ENCODE measurements at places on chromosomes 1 and 21. TPM values are rescaled to one million over a fixed set of nuclear protein-coding genes. Genes with fewer than 3 reads are reported as not detected.

The MYOG gene
- total RNA-seq: not detected

The AGBL4 gene
- total RNA-seq: not detected

DNA sequence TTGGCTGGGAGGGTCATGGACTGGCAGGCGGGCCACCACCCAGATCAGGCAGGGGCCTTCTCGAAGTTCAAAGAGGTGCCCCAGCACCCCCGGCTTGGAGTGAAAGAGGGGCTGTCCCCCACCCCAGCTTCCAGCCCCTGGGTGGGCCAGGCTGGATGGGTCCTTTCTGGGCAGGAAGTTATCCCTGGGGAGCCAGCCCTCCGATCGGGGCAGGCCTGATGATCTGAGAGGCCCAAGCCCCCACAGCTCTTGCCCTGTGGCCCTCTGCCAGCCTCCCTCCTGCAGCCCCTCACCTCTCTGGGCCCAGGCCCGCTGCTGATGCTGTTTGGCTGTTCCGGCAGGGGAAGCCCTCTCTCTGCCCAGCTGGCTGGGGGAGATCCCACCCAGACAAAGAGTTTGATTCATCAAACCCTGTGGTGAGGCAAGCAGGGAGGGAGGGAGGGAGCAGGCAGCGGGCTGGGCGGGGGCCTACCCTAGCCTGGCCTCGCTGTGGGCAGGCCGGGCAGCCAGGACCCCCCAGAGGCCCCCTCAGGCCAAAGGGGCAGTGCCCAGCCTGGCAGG, 2.5 kb downstream of the ARHGEF19 start:
- DNase-seq: no peak

DNA sequence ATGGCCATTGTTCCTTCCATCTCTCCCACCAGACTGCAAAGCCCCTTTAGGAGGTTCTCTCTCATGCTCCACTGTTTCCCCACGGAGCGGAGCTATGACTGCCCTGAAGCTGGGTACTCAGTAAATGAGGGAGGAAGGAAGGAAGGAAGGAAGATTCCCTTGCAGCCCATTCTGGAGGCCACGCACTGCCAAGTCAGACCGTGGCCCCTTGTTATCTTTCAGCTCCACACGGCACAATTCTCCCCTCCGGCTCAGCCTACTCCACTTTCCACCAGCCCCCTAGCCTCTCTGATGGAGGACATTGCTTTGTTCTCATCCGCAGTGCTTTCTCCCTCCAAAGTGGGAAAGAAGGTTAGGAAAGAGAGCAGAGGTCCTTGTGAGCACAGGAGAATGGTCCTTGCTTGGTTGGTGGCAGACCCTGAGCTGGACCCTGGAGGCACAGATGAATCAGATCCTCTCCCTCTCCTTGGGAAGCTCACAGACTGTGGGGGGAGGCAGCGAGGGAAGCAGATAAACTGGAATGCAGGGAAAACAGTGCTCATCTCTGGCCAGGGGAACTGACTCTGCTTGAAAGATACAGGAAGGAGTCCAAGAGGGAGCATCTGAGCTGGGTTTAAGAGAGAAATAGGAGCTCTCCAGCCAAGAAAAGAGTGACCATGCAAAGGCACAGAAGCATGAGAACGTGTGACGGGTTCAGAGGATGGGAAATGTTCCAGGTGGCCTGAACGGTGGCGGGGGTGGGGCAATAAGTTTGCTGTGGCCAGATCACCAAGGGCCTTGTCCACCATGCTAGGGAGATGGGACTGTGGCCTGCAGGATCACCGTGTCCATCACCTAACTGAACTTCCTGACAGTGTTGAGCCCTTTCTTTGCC, 52.6 kb downstream of the GLIS1 start:
- peak; percentile 33 for DNase-seq

GRCh38 chr1:206463137-206463536, 7.1 kb upstream of the IKBKE start:
- no peak for DNase-seq

GRCh38 chr1:958823-959730, at the start of gene NOC2L:
Gene NOC2L, minus strand, starts transcription at chr1:959256. Its CDS starts 16 bp downstream, at chr1:959240.
- peak; percentile 96 for DNase-seq

DNA sequence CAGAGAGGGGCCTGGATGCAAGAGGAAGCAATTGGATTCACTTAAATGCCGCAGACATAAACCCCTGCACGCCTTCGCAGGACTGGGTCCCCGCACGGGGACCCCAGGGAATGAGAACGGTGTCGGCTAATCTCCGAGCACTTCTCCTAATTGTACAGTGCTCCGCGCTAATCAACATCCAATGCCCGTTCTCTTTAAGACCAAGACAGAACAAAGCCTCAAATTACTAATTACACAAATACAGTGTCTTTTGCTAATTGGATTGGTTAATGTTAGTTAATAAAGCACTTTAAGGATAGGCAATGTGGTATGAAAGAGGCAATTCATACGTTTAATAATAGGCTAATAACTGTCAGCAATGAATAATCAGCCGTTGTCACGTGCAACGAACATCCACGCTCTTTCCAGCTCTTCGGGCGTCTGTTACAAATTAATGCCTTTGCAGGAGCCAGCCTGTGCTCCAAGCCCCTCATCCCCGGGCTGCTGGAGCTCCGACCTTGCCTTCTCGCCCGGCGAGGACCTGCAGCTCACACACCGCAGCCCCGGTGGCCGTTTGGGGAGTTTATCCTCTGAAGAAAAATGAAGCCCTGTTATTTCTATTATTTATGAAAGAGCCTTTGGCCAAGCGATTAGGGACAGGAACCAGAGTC, 157.8 kb downstream of the PRDM16 start:
- no peak for DNase-seq

- no peak for DNase-seq
Measured at GRCh38 chr1:3879787-3880428, 20.2 kb downstream of the C1orf174 start.

GRCh38 chr1:91856996-91857395, 29.0 kb downstream of the TGFBR3 start:
- DNase-seq: no peak

- DNase-seq: no peak
Measured at GRCh38 chr1:170536924-170537551, 5.1 kb downstream of the GORAB start.

The DNASE2B gene
- not detected for total RNA-seq

- no peak for DNase-seq
Measured at GRCh38 chr1:53644909-53645689, 93.9 kb downstream of the GLIS1 start.

DNA sequence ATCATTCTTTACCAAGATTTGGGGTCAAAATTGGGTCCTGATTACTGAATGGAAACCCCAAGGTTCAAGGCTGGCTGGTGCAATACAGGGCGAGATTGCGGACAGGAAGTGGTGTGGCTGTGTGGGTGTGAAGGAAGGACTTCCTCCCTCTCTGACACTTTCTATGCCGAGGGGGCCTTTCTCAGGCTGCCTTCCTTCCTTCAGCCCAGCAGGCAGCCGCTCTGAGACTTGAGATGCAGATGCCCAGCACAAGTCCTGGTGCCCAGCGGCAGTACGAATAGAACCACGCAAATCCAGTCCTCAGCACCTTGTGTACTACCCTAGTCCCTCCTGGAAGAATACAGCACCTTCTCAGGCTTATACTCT, 16.3 kb downstream of the BATF3 start:
- DNase-seq: peak; percentile 14

The GFI1 gene
- 0.06 TPM for total RNA-seq

GRCh38 chr1:101122452-101123166, 97.0 kb upstream of the DPH5 start:
- DNase-seq: no peak

The RIIAD1 gene
- not detected for total RNA-seq

DNA sequence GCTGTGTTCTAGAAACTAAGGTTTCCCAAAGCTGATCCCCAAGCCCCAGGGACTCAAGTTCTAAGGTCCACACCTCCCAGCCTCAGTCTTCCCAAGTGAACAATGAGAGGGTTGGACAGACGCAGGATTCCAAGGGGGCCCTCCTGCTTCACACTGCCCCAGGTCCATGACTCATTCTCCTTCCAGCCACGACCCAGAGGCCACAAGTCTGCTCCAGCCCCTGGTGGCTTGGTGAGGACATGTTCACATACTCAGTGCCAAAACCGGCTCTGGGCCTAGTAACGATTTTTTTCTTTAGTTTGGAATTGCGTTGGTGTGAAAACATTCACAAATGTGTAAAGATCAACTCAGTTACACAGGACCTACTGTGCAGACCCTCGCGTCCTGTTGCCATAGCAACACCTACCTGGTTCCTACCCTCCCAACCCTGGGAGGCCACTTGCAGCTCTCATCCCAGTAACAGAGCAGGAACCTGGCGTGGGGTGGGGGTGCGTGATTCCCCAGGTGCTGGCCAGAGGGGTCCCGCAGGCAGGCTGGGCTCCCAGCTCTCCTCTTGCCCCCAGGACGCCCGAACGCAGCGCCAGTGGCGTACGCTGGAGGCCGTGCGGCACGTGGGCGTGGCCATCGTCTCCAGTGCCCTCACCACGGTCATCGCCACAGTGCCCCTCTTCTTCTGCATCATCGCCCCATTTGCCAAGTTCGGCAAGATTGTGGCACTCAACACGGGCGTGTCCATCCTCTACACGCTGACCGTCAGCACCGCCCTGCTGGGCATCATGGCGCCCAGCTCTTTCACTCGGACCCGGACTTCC, 57.0 kb downstream of the DISP3 start:
- peak; percentile 50 for DNase-seq

The SLC5A9 gene
- total RNA-seq: not detected

GRCh38 chr1:87495147-87495546, 166.5 kb downstream of the LMO4 start:
- DNase-seq: peak; percentile 57

GRCh38 chr1:200223613-200224012, 186.2 kb downstream of the ZNF281 start:
- DNase-seq: no peak

The CYB5RL gene
- 8.9 TPM for total RNA-seq

DNA sequence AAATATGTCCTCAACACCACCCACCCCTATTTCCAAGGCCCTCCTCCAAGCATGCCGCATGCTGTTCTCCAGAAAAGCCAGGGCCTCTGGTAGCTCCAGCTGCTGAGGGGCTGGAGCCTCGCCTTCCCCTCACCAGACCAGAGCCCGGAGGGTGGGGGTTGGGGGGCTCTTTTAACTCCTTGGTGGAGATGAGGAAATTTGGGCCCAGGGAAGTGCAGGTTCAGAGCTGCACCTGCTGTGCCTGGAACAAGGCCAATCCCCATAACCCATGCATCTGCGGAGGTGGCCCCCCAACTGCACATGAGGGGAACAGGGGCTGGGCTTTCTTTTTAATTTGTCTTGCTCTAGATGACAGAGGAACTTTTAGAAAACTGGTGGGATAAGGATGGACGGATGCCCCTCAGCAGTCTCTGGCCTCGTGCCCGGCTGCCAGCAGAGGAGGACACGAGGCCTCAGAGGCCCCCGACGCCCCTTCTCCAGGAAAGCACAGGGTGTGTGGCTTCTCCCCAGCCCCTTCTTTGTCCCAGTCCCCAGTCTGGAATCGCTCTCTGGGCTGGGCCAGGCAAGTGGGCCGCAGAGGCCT, 550 bp upstream of the SELENON start:
- DNase-seq: no peak

- no peak for DNase-seq
Measured at GRCh38 chr1:205182930-205183329, 28.6 kb downstream of the DSTYK start.

DNA sequence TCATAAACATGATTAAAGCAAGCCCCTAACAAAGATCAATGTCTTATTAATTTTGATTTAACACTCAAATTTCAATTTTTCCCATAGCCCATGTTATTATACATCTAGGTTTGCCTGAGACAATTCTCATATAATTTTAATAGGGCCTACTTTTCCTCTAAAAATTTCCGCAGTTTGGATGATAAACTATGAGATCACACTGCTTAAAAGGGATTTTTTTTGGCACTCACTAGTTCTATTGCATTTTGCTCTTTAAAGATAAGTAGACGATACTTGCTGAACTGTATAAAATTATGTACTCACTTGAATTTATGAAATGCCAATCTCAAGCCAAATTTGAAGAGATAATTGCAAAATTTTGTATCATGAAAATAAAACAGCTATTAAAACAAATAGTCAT, 480.4 kb upstream of the ZRANB2 start:
- DNase-seq: no peak

GRCh38 chr1:232566093-232566492, 63.8 kb downstream of the SIPA1L2 start:
- no peak for DNase-seq

The PTPRC gene
- total RNA-seq: not detected

The MFAP2 gene
- total RNA-seq: 213 TPM

GRCh38 chr1:30250984-30251850, 472.2 kb downstream of the MATN1 start:
- no peak for DNase-seq

GRCh38 chr21:44564099-44564498, 5.5 kb upstream of the KRTAP10-3 start:
- DNase-seq: no peak

DNA sequence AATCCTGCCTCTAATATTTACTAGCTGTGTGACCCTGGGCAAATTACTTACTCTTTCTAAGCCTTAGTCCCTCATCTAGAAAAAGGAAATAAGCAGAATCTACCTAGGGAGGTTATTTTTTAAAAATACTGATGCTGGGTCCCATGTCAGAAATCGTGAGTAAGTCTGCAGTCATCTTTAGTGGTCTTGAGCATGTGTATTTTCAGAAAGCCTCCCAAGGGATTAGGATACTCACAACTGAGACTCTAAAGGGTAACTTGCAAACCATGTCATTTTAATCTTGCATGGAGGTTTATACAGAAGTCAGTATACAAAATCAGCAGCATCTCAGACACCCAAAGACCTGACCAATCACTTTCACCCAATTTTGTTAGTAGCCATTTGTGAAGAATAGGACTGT, 43.2 kb downstream of the DSTYK start:
- DNase-seq: no peak

DNA sequence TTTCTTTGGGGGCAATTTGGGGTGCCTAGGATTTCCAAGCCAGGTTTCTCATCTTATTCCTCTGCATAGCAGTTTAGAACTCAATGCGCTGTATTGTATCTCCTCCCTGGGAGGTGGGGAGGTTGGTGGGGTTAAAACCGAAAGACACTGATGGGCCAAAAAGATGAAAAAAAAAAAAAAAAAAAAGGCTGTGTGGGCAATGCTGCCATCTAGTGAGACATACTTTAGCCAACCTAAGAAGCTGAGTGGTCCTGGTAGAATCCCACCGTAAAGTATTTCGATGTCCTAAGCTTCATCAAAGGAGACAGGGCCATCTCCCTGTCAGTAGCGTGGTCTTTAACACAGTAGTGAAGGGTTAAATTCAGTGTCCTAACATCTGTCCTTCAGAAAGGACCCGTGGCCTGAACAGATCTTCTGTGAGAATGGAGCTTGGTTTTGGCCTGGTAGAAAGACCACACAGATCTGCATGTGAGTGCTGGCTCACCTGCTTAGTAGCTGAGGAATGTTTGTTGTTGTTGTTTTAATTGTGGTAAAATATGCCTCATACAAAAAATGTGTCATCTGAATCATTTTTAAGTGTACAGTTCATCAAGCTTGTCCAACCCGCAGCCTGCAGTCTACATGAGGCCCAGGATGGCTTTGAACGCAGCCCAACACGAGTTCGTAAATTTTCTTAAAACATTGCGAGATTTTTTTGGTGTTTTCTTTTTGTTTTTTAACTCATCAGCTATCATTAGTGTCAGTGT, 226.2 kb downstream of the KIF26B start:
- peak; percentile 26 for DNase-seq

The WDR77 gene
- total RNA-seq: 145 TPM

- DNase-seq: no peak
Measured at GRCh38 chr1:113768916-113769600, 9.8 kb upstream of the PHTF1 start.

GRCh38 chr1:202625416-202626360, 84.6 kb downstream of the SYT2 start:
- DNase-seq: peak; percentile 82

All from Daoy (cell line).